ENCODE measurements at places on chromosomes 2 and 18.

GRCh38 chr18:31825772-31826171, 65.1 kb upstream of the SLC25A52 start:
- no peak for DNase-seq

DNA sequence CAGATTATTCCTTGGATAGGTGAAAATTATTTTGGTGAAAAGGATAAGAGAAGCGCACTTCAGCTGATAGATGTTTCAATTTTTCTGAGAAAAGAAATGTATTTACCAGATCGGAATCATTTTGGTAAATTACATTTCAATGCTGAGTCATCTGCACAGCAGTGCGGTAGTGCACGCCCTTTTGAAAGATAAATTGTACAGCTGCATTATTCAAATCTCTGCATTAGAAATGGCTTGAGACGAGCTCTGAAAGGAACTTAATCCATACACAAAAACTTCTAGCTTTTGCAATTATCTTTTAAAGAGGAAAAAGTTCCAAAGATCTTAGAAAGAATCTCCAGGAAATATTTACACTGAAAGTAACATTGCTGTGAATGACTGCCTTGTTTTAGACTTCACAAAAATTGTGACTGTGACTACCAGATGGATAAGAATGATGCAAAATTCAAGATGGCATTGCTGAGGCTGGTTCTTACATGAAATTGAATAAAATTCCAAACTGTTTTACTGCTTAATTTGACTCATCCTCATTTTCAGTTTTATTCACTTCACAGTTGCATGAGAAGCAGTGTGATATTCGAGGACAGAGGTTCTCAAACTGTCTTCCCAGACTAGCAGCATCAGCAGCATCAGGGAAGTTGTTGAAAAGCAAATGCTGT, 161.7 kb downstream of the RND3 start:
- DNase-seq: no peak

GRCh38 chr2:235588750-235589149, 94.9 kb downstream of the AGAP1 start:
- no peak for DNase-seq

DNA sequence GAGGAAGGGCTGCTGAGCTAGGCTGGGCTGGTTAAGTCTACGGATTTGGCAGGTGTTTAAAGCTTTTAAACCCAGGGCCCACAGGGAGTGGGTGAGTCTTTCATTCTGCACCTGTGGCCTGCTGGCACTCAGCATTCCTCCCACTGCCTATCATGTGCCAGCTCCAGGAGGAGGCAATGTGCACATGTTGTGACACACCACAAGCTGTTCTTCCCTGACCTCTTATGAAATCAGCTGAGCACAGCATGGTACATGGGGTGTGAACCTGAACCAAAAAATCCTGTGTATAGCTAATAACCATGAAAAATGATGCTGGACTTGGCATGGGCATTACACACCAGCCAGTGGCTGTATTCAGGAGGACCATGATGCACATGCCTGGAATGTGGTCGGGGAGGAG, 297.9 kb upstream of the MMADHC start:
- no peak for DNase-seq

DNA sequence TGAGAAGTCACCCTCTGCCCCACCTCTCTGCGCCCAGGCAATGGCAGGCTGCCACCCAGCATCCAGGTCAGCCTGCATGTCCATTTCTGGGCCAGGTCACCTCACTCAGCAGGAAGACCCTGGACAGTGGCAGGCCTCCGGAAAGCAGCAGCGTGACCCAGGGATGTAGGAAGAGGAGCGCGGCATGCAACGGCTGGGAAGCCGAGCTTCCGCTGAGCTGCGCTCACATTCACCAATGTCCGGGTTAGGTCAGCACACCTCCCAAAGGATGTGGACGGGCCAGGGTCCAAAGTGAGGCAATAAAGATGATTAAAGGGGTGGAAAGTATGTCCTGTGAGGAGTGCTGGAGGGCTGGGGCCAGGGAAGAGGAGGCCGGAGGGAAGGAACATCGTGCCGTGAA, 174.5 kb downstream of the CTIF start:
- no peak for DNase-seq

DNA sequence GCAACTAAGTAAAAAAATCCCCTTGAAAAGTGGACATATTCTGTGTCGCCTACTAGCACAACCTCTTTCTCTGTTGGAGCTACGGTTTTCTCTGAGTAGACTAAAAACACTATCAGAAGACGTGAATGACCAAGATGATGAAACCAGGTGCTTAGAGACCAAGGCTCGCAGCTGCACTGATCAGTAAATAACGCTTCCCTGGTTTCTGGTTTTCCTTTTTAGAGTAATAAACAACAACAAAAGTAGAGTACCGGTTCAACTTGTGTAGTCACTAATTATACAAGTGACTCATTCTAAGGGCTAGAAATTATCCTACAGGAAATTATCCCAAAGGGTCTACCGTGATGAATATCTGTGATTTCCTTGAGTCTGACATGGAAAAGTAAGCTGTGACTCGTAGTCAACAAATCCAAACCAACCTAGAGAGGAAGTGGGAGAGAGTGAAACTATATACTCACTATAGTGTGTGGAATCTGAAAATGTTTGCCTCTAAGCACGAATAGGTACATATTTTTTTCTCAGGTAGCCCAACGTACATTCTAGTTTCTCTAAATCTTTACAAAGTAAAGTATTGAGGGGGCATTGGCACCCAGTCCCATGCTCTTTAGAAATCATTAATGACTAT, 17.8 kb downstream of the RASGRP3 start:
- DNase-seq: no peak

GRCh38 chr2:47636176-47636575, 146.8 kb upstream of the MSH6 start:
- DNase-seq: no peak

- DNase-seq: no peak
Measured at GRCh38 chr2:110869472-110870446, 137.4 kb downstream of the ACOXL start.

- DNase-seq: no peak
Measured at GRCh38 chr2:24893934-24894333, 26.1 kb downstream of the ADCY3 start.

DNA sequence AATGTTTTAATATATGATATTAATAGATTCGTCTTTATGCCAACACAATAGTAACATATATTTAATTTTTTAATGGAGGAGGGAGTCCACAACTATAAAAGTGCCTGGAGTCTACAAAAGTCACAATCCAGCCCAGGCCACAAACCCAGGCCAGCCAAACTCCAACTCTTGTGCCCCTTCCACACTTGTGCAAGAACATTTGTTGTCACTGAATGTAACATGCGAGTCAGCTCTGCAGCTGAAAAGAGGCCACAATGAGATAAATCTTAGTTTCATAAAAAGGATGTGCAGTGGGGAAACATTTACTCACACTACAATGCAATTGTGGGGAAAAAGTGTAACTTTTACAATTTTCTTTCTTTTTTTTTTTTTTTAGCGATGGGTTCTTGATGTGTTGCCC, 110.8 kb downstream of the MCFD2 start:
- DNase-seq: no peak

- DNase-seq: no peak
Measured at GRCh38 chr2:221767106-221768012, 195.3 kb upstream of the EPHA4 start.

- DNase-seq: no peak
Measured at GRCh38 chr2:30796699-30797098, 10.5 kb downstream of the CAPN13 start.

GRCh38 chr2:234459401-234460009, 37.4 kb downstream of the ARL4C start:
- DNase-seq: no peak

DNA sequence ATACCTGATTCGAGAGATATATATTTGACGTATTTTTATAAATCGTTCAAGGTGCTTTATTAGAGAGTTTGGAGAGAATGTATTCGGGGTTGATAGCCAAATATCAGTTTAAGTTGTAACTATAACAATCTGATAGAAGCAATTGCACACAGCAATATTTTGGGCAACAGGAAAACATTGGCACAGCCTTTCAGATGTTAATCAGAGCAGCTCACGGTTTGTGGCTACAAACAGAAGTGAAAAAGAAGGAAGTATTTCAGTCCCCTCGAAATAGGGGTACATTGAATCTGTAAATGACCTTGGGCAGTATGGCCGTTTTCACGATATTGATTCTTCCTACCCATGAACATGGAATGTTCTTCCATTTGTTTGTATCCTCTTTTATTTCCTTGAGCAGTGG, 20.6 kb downstream of the SERPINB10 start:
- no peak for DNase-seq

DNA sequence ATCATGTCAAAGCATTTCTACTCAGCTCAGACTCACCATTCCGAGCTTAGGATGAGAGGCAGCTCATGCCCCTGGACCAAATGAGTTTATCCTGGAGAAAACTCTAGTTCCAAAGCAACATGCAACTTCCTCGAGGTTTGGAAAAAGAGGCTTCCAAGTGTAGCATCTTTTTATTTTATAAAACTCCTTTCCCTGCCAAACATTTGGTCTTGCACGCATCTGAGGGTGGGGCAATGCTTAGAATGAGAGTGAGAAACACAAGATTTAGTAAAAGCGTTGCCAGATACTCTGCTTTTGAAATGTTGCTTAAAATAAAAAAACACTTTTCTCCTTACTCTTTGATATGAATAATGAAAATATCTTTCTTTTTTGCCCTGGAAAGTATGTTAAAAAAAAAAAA, 151.5 kb downstream of the NCKAP5 start:
- no peak for DNase-seq

GRCh38 chr18:22814329-22814703, 118.8 kb upstream of the RBBP8 start:
- no peak for DNase-seq

GRCh38 chr18:8001711-8002301, 434.7 kb downstream of the PTPRM start:
- DNase-seq: no peak

GRCh38 chr2:149877074-149877473, 289.5 kb upstream of the MMADHC start:
- DNase-seq: no peak

GRCh38 chr2:98777076-98777475, 46.1 kb upstream of the MGAT4A start:
- DNase-seq: no peak

- no peak for DNase-seq
Measured at GRCh38 chr2:124610866-124611265, 585.8 kb downstream of the CNTNAP5 start.

DNA sequence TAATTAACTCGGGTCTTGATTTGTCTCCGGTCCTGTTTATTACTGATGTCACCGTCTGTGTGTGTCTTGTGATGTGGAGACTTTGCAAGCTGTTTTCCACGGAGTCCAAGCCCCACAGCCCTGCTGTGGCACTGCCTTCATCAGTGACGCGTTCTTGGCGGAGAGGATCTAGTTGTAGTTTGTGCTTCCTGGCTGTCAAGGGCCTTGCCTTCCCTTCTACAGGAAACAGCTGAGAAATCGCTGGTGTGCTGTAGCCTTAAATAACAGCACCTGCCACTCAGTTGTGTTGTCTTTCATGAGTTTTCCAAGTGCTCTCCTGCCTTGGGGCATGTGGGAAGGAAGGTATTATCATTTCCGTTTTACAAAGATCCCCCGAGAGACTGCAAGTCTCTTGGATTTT, 26.3 kb downstream of the CTIF start:
- no peak for DNase-seq

GRCh38 chr2:208466151-208466919, 59.7 kb downstream of the PTH2R start:
- no peak for DNase-seq

DNA sequence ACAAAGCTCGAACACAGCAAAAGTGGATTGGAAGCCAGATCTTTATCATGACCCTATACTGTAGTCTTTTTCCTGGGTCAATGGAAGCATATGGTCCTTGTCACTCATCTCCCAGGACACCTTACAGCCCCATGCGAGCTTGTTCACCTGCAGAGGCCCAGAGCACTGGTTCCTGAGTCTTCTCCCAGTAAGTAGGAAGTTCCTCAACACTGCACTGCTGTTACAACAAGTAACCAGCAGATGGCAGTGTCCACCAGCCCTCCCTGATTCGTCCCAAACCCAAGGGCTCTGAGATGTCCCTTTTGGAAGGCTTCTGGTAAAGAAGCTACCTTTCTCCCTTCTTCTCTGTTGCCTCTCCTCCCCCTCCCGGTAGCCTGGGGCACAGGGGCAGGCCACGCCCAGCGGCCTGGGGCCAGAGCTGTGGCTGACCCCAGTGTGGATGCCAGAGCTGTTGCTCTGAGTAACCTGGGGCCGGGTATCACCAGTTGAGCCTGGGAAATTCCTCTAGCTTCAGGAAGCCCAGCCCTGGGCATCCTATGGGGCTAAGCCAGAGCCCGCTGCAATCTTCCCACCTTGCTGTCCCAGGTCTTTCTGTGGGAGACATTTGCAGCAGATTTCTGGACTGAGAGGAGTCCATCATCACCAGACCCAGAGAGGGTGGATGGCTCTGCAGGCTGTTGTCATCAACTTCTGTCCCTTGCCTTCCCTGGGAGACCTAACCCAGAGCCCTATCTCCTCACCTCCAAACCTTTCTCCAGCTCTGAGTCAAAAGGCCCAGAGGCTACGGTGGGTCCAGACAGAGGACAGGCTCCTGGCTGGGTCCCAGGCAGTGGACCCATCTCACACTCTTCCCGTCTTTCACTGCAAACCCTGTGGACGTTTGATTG, 5.3 kb upstream of the GDF7 start:
- DNase-seq: peak; percentile 32

DNA sequence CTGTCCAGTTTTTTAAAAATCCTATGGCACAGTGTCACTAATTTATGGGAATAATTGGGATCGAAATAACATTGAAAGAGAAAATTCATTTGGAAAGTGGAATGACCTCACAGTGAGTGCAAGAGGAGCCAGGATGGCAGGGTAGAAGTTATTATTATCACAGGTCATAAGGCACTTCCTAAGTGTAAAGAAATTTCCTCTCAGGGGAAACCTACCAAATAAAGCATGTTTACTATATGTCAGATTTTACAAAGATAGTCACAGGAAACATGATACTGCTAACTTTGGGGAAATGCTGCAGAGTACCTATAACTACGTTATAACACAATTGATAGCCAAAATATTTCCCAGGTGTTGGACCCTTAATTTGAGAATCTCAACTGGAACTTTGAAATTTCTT, 226.3 kb upstream of the SMAD7 start:
- DNase-seq: no peak

GRCh38 chr2:202203348-202203747, 35.0 kb downstream of the SUMO1 start:
- DNase-seq: no peak
